ENCODE measurements at places on chromosomes 6 and 20.

- no peak for DNase-seq
Measured at GRCh38 chr20:37316116-37316774, 26.8 kb downstream of the MANBAL start.

- DNase-seq: no peak
Measured at GRCh38 chr6:169933251-169933821, 181.9 kb downstream of the ERMARD start.

- no peak for DNase-seq
Measured at GRCh38 chr6:105880030-105880492, 206.1 kb upstream of the PRDM1 start.

GRCh38 chr6:133396233-133396983 is 155.3 kb downstream of the EYA4 start:
- DNase-seq: no peak

- DNase-seq: no peak
Measured at GRCh38 chr6:145209272-145209671, 526.0 kb downstream of the EPM2A start.

- no peak for DNase-seq
Measured at GRCh38 chr6:30000156-30000791, 57.9 kb downstream of the HLA-A start.

DNA sequence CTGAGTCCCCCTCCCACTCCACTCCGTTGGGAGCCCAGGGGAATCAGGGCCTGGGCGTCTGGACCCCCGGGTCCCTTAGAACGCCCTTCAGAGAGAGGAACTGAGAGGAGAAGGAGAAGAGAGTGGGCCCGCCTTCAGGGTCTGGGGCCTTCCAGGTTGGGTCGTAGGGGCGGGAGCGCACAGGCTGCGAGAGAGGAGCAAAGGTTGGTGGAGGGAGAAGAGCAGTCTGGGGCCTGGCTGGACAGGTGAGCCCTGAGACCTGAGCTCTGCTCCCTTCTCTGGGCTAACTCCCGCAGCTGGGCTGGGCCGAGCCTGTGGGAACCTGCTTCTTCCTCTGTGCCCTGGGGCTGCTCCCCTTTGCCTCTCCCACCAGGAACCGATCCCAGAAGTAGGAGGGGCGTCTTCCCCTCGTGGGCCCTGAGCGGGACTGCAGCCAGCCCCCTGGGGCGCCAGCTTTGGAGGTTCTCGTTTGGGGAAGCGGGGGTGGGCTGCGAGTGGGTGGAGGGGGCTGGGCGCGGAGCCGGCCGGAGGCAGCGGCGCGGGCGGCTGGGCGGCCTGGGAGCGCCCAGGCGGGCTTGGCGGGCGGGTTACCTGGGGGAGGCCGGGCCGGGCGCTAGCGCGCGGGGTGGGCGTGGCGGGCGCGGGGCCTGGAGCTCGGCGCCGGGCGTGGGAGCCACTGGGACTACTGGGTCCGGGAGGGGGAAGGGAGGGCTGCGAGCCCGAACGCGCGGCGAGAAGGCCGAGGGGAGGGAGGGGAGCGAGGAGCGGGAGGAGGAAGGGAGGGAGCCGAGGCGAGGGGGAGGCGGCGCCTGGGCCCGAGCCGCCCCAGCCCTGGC is at the start of gene DDR1:
TSS of gene DDR1 (plus strand) at position 835 of the 836 bp plus-strand sequence. CDS start 4,211 bp downstream, outside the sequence.
- DNase-seq: peak; percentile 54

- DNase-seq: no peak
Measured at GRCh38 chr6:163192591-163192990, 221.9 kb upstream of the QKI start.

GRCh38 chr6:72559067-72559466 is 62.8 kb upstream of the KCNQ5 start:
- DNase-seq: no peak

DNA sequence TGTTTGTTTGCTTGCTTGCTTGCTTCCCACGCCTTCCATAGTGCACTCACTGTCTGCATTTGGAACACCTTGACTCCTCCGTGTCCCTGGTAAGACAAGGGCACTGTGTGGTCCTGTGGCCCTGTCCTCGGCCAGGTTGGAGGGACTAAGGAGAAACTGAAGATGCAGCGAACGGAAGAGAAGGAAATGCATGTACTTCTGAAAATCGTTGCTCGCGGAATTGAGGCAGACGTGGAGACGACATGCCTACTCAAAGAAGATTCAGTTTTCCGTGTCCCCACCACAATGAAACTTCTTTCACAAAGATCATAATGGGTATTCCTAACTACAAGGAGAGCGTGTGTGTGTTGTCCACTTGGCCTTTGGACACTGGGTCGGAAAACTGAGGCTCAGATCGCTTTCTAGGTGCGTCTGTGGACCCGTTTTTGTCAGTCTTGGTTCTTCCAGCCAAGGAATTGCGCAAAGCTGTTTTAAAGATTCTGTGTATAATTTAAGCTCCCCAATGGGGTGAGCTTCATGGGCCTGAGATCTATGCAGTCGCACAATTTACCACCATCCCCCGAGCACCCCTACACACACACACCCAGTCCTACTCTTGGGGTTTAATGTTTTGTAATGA is 120.4 kb upstream of the ZNF184 start:
- no peak for DNase-seq

- DNase-seq: no peak
Measured at GRCh38 chr6:168043848-168044415, 35.1 kb downstream of the FRMD1 start.

DNA sequence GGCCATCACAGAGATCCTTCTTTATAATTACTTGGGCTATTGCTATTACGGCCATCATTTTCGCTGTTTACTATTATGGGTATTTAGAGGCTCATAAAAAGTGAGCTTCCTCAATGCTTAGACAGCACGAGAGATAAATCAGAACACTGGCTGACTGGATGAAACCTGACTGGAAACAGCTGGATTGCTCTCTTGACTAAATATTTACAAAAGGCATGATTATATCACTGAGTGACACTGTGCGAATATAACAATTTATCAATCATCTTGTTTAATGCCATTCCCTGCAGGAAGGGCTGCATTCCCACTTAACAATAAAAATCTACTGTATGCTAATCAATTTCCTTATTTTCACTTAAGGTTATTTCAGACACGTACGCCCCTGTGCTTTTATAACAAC is 260.1 kb upstream of the ARID1B start:
- no peak for DNase-seq

DNA sequence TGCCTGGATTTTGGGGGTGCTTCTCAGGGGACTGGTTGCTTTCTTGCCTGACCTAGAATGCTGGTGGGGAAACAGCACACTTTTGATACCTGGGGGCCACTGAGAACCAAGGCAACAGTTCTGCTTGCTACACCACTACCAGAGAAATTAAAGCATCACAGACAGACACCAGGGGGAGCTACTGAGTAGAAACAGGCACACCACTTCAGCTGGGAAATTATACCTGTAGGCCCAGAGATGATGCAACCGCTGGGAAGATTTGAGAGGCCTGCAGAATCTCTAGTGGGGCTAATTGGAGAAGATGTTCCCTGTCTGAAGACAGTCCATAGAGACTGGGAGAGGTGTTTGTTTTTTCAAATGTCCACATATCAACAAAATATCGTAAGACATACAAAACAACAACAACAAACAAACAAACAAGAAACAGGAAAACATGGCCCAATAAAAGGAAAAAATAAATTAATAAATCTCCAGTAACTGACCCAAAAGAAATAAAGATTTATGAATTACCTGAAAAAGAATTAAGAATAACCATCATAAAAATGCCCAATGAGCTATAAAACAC is 129.4 kb upstream of the RIN2 start:
- DNase-seq: peak; percentile 66

DNA sequence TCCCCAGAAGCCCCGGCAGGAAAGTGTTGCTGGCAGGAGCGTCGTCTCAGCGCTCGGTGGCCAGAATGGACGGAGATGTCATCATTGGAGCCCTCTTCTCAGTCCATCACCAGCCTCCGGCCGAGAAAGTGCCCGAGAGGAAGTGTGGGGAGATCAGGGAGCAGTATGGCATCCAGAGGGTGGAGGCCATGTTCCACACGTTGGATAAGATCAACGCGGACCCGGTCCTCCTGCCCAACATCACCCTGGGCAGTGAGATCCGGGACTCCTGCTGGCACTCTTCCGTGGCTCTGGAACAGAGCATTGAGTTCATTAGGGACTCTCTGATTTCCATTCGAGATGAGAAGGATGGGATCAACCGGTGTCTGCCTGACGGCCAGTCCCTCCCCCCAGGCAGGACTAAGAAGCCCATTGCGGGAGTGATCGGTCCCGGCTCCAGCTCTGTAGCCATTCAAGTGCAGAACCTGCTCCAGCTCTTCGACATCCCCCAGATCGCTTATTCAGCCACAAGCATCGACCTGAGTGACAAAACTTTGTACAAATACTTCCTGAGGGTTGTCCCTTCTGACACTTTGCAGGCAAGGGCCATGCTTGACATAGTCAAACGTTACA is 817 bp downstream of the GRM1 start:
- DNase-seq: no peak

DNA sequence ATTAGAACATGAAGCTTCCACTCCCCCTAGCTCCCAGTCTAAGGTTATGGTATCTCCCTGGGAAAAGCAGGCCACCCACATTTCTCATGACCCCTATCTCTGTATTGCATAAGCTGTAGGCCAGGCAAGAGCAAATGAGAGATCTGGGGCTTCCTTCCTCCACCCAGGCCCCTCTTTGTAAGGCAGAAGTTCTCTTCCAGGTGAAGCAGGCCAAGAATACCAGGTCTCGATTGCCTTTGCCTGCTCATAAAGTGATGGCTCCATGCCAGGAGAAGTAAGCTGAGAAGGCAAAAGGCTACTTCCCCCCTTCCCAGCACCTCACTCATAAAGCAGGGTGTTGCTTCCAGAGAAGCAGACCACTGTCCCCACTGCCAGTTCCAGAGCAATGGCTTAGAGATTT is 144.1 kb upstream of the KCNK16 start:
- DNase-seq: no peak

- DNase-seq: no peak
Measured at GRCh38 chr6:128482642-128483041, 37.8 kb downstream of the PTPRK start.

DNA sequence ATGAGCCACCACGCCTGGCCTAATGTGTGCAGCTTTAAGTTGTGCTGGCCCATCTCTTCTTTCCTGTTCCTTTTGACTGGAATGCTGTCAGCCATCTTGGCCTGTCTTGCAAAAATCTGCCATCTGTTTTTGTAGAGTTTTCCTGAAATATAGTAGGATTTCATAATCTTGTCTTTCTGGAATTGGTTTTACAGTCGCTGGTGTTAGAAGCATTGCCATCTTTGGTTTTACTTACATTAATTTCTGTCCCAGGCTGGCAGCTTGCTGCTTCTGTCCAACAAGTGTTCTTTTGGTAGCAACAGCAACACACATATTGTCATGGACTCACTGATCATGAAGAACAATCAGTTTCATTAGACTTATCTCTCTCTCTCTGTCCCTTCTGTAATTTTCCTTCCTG is 29.1 kb upstream of the TULP1 start:
- DNase-seq: no peak

DNA sequence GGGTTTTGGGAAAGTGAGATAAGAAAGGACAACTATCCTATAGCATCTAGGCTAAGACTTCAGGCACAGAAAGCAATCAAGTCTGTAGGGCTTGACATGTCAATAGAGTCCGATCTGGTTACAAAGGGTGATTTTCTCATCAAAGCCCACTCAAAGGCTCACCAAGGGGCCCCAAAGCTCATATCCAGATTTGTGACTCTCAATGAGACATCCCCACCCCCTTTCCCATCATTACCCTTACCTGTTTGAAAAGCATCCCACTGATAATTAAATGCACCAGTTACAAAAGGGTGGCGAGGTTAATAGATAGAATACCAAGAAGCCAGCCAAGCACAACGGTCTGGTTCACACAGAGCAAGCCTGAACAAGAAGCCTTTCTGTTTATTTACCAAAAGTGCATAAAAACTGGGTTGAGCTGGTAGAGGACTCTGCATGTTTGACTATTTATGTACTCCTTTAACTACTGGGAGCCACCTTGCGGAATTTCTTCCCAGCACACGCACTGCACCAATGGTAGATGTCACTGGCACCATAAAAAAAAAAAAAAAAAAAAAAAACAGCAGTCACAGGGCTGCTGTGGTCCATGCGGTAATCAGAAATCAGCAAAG is 6.1 kb downstream of the JAG1 start:
- no peak for DNase-seq

GRCh38 chr20:21173485-21173884 is 47.6 kb downstream of the KIZ start:
- DNase-seq: peak; percentile 15

GRCh38 chr6:164106345-164106769 is 691.8 kb downstream of the QKI start:
- no peak for DNase-seq

- peak; percentile 71 for DNase-seq
Measured at GRCh38 chr6:31580807-31581433, 1.3 kb downstream of the LTB start.

GRCh38 chr6:9121549-9121948 is 686.2 kb upstream of the SLC35B3 start:
- peak; percentile 36 for DNase-seq

DNA sequence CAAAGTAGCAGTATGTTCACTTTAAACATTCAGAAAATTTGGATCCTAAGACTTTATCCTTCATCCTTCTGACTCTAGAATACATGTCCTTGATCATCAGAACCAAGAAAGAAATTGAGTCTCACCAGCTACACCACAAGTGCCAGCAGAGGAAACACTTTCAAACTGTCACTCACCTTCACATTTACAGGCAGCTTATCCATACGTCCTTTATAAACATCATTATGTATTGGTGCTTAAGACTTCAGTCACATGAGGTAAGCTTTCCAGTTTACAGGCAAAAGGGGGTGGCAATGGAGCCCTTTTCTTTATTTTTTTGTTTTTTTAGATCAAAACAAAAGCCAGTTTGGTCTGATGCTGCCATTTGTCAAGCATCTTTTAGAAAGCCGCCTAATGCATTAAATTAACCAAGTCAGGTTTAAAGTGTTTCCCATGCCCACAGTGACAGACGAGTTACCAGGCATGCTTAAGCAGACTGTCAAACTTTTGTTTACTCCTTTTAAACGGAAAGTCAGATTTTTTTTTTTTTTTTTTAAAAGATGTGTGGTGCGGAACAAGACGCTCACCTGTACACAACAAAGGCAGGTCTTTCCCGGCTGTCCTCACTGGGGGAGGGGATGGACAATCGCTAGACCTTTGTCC is 952 bp upstream of the BRPF3 start:
- DNase-seq: no peak

GRCh38 chr20:49340161-49340966 is 62.5 kb upstream of the ZNFX1 start:
- no peak for DNase-seq

DNA sequence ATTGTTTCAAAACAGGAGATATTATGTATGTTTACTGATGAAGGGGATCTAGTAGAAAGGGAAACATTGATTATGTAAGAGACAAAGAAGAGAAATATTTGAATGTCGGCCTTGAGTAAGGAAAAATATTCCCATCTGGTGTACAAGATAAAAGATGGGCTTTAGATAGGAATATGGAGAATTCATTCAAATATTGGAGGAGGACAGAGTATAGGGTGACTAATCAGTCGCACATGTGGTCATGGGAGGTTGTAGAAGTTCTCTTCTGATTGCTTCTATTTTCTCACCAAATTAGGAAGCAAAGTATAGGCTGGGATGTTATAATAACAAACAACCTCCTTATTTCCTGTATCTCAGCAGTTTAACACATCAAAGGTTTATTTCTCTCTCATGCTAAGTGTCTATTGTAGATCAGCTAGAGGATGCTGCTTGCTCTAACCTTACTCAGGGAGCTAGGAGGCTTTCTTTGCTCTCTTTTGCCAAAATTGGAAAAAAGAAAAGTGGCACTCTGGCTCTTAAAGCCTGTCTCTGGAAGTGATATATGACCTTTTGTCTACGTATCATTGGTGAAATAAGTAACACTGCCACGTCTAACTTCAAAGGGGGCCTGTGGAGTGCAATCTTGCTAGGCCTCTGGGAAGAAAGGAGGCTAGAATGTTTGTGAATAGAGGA is 1.2 kb upstream of the HDDC2 start:
- DNase-seq: peak; percentile 37

- DNase-seq: no peak
Measured at GRCh38 chr6:33144373-33144772, 47.9 kb downstream of the COL11A2 start.
